ENCODE measurements at places on chromosomes 7 and 10. TPM values are rescaled to one million over a fixed set of nuclear protein-coding genes. Genes with fewer than 3 reads are reported as not detected.
A peak's percentile ranks its signal among the peaks of the same experiment; 100 is the strongest.

GRCh38 chr10:59085711-59086502, 90.5 kb upstream of the PHYHIPL start:
- DNase-seq, result no peak

RADIL gene
- polyA plus RNA-seq, result 2.1 TPM

DGKB gene
- 1.3 TPM for polyA plus RNA-seq

SND1 gene
- polyA plus RNA-seq, result 144 TPM

- DNase-seq, result no peak
These were observed 1.1 kb downstream of the MRPS24 start for GRCh38 chr7:43868181-43868580.

EGR2 gene
- polyA plus RNA-seq, result 2.1 TPM

DNA sequence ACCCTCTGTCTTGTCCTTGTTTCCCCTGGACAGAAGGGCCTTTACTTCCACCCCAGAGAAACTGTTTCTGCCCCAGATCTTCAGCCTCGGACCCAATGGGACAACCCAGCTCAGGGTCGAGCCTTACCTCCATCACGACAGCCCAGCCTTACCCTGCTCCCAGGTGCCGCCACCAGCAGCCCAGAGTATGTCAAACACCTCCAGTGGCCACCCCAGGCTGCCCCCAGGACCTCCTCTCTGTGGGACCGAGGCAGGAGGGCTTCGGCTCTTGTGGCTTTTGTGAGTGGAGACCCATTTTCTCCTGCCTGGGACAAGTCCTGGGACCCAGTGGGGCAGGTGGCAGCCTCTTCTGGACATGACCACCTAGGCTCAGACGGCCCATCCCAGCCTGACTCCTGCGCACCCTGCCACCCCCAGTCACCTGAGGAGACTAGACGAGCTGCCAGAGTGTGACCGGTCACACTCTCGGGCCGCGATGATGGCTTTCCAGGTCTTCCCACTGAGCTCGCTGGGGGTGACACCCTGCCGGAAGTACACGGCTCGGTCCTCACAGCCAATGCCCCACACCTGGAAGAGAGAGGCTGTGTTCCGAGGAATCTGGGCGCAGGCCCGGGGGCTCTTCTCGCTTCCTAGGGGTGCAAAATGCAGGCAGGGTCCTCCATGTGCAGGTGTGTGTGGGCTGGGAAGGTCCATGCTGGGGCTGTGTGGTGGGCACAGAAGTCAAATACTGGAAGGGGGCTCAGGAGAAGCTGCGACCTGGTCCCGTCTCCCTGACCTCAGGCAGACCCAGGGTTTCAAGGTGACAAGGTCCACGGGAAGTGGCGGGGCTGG, 15.5 kb downstream of the TECPR1 start:
- DNase-seq, result no peak

FKBP14 gene
- polyA plus RNA-seq, result 13.7 TPM

DNA sequence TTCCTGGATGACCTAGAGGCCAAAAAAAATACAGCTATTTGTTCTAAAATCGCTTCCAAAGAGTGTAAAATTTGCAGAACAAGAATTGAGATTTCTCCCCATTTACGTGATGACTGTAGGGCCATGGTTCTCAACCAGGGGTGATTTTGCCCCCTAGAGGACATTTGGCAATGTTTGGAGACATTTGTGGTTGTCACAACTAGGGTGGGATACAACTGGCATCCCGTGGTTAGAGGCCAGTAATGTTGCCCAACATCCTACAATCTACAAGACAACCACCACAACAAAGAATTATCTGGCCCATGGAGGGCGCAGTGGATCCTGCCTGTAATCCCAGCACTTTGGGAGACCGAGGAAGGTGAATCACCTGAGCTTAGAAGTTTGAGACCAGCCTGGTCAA, 22.8 kb upstream of the MALSU1 start:
- no peak for DNase-seq

DNA sequence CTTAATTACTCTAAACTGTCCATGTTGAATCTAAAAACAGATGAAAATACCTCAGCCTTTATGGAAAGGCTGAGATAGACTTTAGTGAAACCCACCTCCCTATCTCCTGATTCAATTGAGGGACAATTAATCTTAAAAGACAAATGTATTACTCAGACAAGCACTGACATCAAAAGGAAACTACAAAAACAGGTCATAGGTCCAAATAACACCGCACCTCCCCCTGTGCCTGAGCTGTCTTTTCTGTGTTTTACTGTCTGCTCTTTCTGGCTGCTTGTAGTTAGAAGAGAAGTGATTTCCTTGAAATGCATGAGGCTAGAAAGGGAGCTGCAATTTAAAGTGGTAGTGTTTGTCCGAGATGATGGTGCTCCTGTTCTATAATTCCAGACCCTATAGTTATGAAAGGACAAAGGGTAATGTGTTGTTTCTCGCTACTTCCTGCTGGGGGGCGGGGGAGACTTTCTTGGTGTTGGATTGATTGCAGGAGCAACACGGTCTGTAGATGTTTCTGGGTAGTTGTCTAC, 16.0 kb downstream of the AKR1C8 start:
- DNase-seq, result no peak

DNA sequence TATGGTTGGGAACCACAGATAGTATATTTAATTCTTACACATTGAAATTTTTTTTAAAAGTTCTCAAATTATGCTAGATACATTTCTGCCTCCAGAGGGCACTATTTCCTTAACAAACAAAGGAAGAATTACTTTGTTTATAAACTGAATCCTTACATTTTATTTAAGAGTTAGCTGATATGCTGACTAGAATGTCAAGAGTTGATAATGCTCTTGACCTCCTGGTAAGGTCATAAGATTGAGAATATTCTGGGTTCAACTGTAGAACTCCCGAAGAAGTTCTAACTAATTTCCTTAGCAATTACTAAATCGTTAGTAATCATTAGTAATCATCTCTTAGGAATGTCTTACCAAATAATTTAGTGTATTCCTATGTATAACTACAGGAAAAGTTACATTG, 95.3 kb upstream of the CYP26C1 start:
- peak; percentile 7 for DNase-seq

- DNase-seq, result no peak
These were observed 93.9 kb upstream of the AGR3 start for GRCh38 chr7:16975712-16976111.

DNA sequence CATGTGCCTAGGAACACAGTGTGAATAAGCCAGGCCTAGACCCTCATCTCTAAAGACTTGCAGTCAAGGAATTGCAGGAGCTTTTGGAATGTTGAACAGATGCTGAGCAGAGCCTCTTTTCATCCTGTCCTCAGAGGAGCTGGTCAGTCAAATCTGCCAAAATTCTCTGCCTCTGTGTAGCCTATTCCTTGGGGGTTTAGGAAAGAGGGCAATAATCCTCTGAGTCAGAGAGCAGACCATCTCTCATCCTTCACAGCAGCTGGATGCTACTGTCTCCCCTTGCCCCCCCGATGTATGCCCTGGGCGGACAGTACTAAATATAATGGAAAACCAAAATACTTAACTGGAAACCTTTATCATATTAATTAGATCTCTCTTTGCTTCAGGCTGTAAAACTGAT, 52.6 kb downstream of the BICC1 start:
- no peak for DNase-seq

DNA sequence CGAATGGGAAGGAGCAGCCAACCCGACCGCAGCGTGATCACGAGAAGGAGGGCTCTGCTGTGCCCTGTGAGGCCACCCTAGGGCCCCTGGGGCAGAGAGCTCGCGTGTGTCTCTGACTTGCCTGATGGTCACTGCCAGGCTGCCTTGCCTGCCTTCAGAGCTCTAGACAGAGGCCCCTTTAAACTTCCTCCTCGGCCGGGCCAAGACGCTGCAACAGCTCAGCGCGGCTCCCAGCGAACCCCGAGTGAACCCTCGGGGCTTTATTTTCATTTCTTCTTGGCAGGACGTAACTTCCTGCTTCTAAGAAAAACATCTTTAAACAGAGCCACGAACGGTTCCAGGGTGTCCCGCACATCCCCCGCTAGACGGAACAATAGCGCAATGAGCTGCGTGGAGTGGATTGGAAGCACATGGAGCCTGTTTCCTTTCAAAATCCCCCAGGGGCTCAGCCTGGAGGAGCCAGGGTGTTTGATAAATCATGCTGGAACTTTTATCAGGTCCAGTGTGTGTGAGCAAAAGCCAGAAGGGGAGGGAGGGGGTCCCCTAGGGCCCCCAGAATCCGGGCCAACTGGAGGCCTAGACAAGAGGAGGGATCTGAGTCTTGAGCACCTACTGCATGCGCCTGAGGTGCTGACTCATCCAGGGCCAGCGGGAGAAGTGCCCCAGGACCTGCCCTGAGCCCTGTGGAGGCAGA, 134.1 kb upstream of the GDF10 start:
- peak; percentile 44 for DNase-seq

- no peak for DNase-seq
These were observed 45.2 kb upstream of the MSMB start for GRCh38 chr10:46091080-46091827.

HOXA4 gene
- 19.7 TPM for polyA plus RNA-seq

- DNase-seq, result no peak
These were observed 80.1 kb upstream of the PRSS1 start for GRCh38 chr7:142669074-142669654.

All from large intestine (tissue), 12 donors.